ENCODE measurements at places on chromosomes 6 and 20.

- DNase-seq: peak; percentile 61
Measured at GRCh38 chr20:50312682-50313521, 122.3 kb downstream of the CEBPB start.

DNA sequence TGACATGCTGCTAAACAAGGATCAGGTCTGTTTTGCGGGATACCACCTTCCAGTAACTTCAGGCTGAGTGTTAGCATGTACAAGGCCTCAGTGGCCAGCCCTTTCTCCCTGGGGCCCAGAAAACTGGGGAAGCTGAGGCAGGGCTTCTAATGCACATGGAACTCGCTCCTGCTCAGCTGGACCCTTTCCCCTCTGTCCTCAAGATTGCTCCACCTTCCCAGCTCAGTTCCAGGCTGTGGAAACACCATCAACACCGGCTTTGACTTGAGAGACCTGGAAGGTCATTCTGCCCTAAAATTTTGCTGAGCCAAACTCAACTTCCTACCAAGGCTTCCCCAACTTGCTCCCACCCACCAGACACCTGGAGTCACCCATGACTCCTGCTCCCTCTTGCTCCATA, 4.2 kb upstream of the BLCAP start:
- no peak for DNase-seq

DNA sequence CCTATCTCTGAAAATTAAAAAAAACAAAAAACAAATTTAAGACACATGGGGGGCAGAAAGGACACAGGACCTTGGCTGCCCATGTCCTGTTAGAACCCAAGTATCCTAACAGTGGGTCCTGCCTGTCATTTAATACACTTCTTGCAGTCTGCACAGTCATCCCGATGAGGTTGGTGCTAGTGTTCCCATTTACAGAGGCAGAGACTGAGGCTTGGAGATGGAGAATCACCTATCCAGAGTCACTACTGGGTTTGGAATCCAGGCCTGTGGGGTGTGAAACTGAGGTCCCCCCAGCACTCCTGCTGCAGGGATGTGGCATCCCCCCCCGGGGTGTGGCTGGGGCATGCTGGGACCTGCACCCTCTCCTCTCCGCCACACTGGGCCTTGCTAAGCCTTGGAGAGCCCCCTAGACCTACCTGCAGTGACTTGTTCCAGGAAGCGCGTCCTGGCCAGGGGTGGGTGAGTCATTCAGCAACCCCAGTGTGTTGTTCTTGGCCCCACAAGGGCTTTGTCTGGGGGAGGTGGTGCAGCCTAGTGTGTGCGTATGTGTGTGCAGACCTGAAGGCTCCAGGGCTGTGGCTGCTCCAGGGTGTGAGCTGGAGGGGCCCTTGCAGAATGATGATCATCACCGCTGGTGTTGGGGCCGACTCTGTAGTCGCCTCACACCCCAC, 49.7 kb downstream of the BCAS4 start:
- DNase-seq: no peak

DNA sequence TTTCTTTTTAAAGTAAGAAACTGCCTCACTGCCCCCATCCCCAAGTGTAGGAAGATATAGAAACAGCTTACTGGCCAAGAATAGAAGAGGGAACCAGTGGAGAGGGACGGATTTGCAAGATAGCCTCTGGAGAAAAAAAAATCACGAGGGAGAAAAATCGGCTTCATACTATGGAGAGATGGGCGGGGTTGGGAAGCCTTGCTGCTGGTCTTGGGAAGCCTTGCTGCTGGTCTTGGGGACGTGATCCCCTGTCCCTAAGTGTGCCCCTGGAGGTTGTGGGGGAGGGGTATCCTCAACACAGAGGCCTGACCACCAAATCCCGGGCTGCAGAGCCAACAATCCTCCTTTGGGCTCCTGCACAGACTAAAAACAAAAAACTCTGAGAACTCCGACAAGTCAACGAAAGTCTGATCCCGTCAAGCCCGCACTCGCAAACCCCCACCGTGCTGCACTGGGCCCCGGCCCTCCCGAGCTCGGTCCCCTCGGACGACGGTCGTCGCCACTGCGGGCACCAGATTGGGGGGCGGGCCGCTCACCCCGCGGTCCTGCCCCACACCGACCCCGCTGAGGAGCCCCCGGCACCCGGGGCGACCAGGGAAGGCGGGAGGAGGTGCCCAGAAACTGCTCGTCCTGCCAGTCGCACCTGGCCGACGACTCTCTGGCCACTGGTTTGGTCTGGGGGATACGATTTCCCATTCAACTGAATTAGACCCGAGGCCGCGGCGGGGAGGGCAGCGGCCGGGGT, 750 bp downstream of the MAP7 start:
- DNase-seq: no peak

- no peak for DNase-seq
Measured at GRCh38 chr20:8807480-8808201, 261.2 kb upstream of the PLCB4 start.

GRCh38 chr6:150636808-150637207, 37.1 kb downstream of the PLEKHG1 start:
- DNase-seq: no peak

GRCh38 chr6:158021376-158021775, 39.7 kb downstream of the SYNJ2 start:
- no peak for DNase-seq

DNA sequence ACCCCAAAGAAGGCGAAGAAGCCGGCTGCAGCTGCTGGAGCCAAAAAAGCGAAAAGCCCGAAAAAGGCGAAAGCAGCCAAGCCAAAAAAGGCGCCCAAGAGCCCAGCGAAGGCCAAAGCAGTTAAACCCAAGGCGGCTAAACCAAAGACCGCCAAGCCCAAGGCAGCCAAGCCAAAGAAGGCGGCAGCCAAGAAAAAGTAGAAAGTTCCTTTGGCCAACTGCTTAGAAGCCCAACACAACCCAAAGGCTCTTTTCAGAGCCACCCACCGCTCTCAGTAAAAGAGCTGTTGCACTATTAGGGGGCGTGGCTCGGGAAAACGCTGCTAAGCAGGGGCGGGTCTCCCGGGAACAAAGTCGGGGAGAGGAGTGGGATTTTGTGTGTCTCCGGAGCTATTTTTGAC, 69.6 kb downstream of the HFE start:
- peak; percentile 46 for DNase-seq

GRCh38 chr6:1381481-1382330, 7.7 kb upstream of the FOXF2 start:
- peak; percentile 56 for DNase-seq

DNA sequence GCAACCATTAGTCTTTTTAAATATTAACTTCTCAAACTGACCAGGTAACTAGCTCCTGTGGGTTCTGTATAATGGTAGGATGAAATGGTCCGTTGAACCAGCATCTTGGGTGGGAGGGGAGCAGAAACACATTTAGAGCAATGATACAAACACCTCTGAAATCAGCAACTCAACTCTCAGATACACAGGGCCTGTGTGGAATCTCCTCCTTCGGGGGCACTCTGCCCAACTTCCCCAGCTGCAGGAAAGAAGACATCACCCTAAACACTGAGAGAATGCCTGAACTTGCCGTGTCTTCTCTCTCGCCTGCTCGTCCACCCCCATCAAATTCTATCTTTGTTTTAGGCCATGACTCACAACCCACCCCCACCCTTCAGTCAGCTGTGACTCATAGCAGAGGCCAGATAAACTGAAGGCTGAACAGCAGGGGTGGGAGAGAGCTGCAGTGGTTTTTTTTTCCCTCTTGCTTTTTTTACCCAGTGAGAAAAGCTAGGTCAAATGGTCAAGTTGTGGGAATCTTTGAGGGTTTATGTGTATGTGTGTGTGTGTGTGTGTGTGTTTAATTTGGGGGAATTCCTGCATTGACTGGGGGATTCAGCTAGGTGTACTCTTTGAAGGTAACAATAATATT, 593.4 kb upstream of the JAG1 start:
- peak; percentile 12 for DNase-seq

DNA sequence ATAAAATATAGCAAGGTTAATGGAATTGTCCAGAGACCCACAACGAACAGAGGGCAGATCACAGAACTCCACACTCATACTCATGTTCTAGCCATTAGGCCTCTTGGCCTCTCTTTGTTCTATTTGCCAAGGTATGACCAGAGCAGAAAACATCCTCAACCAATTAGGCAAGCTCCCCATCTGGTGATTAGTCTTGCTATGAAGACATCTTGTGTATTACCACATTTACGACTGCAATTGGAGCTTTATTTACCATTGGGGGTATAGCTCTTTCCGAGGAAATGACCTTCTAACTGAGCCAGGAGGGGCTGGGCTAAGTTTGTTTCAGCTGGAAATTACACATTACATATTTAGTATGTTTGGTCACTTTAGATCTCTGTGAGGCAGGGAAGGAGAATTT, 593.9 kb downstream of the CD109 start:
- DNase-seq: no peak

GRCh38 chr6:17007749-17008148, 94.1 kb upstream of the STMND1 start:
- no peak for DNase-seq

GRCh38 chr6:4294636-4295035, 159.3 kb upstream of the ECI2 start:
- no peak for DNase-seq

DNA sequence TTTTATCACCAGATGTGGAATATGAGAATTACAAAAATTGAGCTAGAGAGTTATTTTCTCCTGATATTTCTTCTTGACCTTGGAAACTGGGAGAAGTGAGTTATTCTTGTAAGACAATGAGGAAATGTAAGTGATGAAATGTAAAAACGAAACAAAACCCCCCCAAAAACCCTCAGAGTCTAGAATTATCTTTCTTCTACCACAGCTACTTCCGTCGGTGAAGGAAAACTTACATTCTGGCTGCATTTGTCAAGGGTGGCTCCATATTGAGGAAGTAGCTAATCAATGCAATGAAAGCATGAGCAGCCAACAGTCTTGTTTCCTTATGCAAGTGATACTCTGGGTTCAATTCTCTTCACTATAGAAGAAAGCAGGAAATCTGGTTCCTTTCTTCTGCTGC, 661.7 kb upstream of the CITED2 start:
- DNase-seq: no peak

DNA sequence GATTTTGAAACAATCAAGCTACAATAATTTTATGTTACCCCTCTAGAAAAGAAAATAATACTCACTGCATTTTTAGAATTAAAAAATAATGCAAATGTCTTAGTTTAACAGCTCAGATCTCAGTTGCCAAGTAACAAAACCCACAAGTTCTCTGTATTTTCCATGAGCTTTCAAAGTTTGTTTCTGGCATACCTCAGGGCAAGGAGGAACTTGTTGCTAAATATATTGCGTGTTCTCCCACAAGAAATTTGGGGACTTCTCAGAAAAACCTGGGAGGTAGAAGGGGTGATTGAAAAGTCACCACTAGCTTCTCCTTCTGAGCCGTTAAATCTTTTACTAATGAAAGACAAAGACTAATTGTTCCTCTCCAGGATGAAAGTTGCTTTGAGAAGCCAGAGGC, 236.8 kb upstream of the MARCKS start:
- DNase-seq: no peak

All from tibial nerve (tissue), 4 donors.